Inflammatory macrophage treated with lipopolysaccharide for 1 hour (primary cell): ENCODE measurements at places on chromosomes 3 and 15.

DNA sequence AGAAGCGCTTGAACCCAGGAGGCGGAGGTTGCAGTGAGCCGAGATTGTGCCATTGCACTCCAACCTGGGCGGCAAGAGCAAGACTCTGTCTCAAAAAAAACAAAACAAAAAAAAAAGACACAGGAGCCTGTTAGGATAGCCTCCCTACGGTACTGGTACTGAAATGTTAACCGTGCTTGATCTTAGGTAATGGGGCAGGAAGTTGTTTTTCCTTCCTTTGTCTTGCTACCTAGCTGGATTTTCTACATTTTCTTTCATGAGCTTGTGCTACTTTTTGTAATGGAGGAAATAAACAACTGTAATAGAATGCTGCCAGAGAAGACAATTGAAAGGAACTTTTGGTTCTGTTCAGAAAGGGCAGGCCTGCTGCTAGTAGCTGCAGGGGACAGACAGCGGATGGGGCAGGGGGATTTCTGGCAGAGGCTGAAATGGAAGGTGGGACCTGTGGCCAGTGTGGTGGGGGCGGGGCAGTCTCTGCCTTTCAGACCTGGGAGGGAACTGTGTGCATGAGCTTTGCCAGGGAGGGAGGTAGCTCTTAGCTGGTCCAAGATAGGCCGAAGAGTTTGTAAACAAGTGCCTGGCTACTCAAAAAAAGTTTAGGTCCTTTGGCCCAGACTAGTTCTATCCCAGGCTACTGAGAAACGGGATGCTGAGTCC lies 49.0 kb upstream of the SEMA4B start:
- DNase-seq: no peak

- DNase-seq: no peak
Observed at GRCh38 chr3:183449791-183450190, 21.4 kb upstream of the MCF2L2 start.

DNA sequence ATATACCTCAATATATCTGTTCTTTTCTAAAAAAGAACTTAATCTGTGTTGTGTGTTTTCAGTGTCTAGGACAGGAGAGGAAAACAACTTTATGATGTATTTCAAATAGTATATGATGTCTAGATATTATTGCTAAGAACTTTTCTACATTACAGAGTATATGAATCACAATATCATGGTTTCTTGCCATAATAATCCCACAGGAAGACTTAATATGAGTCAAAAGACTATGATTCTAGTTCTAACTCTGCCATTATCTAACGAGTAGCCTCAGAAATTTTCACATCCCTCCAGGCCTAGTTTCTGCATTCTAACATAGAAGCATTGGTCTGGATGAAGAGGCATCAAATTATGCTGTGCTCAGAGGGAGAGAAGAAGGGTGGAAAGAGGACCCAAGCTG lies 107.7 kb upstream of the SPRED1 start:
- DNase-seq: no peak

DNA sequence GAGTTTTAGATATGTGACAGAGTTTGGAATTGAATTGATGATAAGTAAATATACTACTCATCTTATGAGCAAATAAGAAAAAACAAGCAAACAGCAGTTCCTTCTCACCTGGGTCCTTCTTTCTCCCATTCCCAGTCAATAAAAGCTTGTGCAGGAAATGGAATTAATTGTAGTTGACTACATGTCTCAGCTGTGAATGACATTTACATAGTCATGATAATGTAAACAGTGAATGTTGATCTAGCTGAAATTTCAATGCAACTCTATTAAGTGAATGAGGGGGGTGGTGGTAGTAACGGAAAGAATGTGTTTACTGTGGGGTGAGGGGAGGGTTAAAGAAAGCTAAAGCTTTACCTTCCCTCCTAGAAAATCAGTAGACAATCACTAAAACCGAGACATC lies 76.2 kb downstream of the NFKBIZ start:
- DNase-seq: no peak

- peak; percentile 42 for DNase-seq
Observed at GRCh38 chr3:183161552-183162336, 790 bp downstream of the LAMP3 start.

DNA sequence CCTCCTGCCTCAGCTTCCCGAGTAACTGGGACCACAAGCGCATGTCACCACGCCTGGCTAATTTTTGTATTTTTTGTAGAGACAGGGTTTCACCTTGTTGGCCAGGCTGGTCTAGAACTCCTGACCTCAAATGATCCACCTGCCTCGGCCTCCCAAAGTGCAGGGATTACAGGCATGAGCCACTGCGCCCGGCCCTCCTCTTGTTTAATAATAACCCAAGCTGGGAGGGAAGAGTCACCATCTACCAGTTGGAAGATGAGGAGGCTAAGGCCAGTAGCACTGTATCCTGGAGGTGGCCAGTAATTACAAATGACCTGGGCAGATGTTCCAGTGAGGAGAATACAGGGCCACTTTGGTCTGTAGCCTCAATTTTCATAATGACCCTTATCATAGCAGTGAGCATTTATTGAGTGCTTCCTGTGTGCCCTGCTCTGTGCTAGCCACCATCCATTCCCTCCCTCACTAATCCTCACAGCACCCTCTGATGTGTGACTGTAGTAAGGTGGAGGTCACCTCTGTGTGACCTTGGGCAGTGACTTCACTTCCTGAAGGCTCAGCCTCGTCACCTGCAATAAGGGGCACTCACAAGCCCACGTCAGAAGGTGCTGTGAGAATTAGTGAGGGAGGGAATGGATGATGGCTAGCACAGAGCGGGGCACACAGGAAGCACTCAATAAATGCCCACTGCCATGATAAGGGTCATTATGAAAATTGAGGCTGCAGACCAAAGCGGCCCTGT lies 64.2 kb downstream of the ABTB1 start:
- no peak for DNase-seq

DNA sequence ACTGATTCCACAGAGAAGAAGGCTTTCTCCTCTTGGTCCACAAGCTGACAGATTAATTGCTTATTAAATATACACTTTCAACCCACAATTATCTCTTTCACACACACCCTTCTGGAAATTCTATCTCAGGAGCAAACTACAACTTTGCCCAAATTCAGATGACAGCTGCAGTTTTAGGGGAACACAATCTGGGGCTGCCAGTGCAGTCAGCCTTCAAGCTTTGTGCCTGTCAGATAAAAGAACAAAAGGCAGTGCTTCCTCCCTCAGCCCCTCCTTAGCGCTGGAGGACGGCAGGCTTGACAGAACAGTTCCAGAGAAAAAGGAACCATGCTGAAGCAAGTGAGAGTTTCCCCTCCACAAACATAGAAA lies 99.6 kb downstream of the TMCC1 start:
- peak; percentile 46 for DNase-seq

GRCh38 chr15:68298882-68299381 lies 21.4 kb downstream of the FEM1B start:
- peak; percentile 75 for DNase-seq

- DNase-seq: no peak
Observed at GRCh38 chr3:153970047-153970446, 151.1 kb upstream of the ARHGEF26 start.

DNA sequence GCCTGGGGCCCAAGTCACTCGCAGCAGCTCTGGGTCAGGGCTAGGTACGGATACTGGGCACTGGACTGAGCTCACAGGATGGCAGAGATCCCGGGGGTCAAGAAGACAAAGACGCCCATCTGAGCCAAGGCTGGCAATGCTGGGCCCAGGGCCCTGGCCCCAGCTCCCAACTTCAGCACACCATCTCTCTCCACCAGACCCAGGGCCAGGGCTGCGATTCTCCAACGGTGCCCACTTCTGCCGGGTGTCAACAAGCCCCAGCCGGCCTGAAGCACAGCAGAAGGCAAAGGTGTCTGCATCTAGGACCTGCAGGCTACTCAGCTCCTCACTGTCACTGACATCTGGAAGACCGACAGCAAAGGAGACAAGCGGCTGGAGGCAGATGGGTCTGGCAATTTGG lies 8.6 kb downstream of the WDR73 start:
- no peak for DNase-seq

GRCh38 chr15:73560501-73561117 lies 72.6 kb downstream of the NPTN start:
- DNase-seq: peak; percentile 49

- DNase-seq: no peak
Observed at GRCh38 chr15:47846876-47847275, 129.6 kb downstream of the SEMA6D start.

DNA sequence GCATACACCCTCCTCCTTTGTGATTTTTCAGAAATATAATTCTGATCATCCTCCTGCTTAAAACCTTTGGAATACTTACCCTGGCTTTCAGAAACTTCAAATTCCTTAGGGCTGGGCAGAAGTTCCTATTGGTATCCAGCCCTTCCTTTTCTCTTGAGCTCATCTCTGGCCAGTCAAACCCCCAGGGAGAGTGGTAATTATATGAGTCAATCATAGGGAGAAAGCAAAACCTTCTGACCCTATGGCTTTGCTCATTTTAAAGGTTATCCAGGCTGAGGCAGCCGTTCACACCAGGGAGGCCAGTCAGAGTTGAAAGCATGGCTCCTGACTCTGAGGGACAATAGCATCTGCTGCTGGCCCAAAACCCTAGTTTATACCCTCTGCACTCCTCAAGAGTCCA lies 23.9 kb upstream of the CTNNB1 start:
- DNase-seq: no peak

- DNase-seq: peak; percentile 55
Observed at GRCh38 chr3:143016321-143016972, 15.1 kb downstream of the U2SURP start.

GRCh38 chr15:52551762-52552161 lies 17.1 kb downstream of the ARPP19 start:
- peak; percentile 71 for DNase-seq

DNA sequence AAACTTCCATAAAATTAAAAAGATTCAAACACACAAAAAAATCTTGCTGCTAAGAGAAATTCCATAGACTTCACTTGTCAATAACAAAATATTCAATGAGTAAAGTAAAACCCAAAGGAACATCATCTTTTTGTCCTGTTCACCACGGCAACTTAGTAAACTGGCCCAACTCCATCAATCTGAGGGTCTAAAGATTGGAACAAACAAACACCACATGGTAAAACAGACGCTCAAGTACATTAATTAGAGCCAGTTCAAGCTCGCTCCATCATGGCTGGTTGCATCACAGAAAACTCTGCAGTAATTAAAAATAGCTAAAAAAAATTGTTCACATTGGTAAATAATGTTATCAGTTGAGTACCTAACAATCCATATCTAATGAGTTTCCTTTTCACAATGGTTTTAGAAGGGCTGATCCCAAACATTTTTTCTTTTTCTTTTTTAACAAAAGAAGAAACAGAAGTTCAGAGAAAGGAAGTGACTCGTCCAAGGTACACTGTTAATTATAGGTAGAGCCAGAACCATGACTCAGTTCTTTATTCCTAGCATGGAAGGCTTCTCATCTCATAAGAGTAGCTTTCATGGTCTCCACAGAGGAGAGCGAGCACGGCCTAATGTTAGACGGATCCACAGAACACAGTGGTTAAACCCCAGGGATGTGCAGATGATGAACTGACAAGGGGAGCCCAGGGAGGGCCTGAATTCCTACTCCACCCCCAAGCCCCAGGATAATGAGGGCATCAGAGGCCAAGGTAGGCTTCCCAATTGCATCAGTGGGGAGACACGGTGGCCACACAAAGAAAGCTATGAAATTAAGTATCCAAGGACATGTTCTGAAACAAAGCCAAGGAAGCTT lies 79.2 kb upstream of the ARHGEF3 start:
- DNase-seq: no peak

DNA sequence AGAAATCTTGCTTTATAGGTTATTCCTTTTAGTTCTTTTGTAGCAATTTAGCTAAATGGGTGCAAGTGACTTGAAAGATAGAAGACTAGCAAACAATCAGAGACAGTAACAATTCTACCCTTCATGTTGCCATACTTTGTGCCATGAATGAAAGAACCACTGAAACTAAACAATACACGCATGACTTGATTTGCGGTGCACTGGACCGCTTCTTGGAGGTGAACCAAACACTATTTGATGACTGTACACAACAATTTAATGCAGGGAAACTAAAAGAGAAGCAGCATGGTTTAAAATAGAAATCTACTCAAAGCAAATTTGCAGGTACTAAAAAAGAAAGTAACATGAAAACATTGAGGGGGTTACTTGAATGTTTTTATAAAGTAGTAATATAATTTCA lies 331.0 kb upstream of the RARB start:
- no peak for DNase-seq

- no peak for DNase-seq
Observed at GRCh38 chr15:89912145-89912673, 543 bp downstream of the ARPIN start.

DNA sequence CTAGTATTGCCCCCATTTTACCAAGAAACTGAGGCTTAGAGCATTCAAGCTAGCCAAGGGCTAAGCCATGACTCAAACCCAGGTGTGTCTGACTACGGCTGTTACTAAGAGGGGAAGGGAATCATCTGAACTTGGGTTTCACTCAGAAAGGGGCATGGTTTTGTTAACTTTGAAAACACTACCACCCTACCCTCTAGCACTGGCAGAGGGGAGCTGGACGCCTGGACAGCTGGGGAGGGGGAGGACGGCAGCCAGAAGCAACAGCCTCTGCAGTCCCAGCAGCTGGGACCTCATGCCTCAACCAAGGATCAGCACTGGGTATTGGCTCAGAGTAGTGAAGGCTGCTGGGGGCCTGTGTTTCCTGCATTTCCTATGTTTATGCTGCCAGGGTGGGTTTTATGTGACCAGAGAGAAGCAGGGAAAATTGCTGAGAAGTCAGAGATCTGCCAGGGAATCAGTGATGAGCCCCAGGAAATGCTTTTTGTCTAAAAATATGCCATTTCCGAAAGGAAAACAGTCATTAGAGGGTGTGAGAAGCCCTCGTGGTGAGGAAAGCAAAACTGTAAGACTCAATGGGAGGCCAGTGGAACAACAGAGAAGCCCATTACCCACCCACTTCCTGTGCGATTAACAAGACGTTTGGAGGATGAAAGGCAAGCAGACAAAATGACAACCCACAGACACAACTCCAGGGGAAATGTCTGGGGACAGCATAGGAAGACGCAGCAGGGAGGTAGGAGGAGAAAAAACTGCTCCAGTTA lies 41.2 kb downstream of the LIPC start:
- no peak for DNase-seq

GRCh38 chr3:168061332-168061996 lies 34.3 kb downstream of the GOLIM4 start:
- no peak for DNase-seq

DNA sequence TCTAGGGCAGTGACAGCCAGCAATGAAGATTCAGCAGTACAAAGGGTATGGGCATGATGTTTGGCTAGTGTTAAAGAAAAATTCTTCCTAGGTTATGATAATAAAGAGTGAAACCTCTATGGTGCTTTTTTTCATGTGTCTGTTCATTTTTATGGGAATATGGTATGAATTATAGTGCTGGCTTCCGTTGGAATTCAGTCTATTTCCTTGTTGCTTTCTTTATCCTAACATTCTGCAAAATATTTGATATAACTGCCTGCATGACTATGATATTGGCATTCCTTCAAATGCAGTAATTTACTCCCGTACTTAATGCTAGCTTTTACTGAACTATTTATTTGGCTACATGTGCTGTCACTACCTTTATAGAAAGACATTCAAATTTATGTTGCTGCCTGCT lies 57.6 kb upstream of the ATP11B start:
- no peak for DNase-seq

DNA sequence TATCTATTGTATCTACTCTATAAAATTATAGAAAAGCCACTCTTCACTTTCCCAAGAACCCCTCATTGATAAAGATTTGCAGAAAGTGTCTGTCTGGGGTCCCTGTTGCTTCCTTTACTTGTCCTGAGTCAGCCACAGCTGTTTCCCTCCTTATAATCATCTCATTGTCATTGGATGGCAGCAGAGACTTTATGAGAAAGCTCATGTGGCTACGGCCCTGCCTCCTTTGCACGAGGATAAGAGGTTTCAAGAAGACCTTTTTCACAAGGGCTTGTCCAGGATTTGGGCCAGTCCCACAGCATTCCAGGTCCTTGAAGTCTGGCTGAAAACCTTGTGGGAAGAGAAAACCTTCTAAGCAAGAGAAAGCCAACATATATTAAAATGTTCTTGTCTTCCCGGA lies 41.9 kb upstream of the THBS1 start:
- DNase-seq: no peak
